Epithelial cell of alveolus of lung (primary cell): ENCODE measurements at places on chromosomes 13 and 19. TPM values are rescaled to one million over a fixed set of nuclear protein-coding genes. Genes with fewer than 3 reads are reported as not detected.

Gene ZNF816
- total RNA-seq: 6.3 and 6.5 TPM in 2 replicates

Gene KLK12
- total RNA-seq: not detected in 2 replicates

Gene SLC25A41
- total RNA-seq: not detected in 2 replicates

Gene WDR83
- total RNA-seq: 8.0 and 12.1 TPM in 2 replicates

Gene FFAR3
- total RNA-seq: not detected in 2 replicates

Gene ERCC2
- 14.2 and 39.7 TPM in 2 replicates for total RNA-seq

Gene PSG2
- total RNA-seq: not detected in 2 replicates

Gene ODAD3
- total RNA-seq: 0.13 TPM in 1 of 2 replicates, not detected in the other

Gene RNF225
- 2.0 TPM in 1 of 2 replicates, not detected in the other for total RNA-seq

Gene ELSPBP1
- total RNA-seq: not detected in 2 replicates

Gene RPS15
- 2,162 and 4,639 TPM in 2 replicates for total RNA-seq

Gene APLP1
- total RNA-seq: 12.8 and 17.3 TPM in 2 replicates
